ENCODE measurements at places on chromosomes 1 and 21.
A peak's percentile ranks its signal among the peaks of the same experiment; 100 is the strongest.

- no peak for DNase-seq
Observed at GRCh38 chr1:203153989-203154821, 21.4 kb downstream of the MYBPH start.

DNA sequence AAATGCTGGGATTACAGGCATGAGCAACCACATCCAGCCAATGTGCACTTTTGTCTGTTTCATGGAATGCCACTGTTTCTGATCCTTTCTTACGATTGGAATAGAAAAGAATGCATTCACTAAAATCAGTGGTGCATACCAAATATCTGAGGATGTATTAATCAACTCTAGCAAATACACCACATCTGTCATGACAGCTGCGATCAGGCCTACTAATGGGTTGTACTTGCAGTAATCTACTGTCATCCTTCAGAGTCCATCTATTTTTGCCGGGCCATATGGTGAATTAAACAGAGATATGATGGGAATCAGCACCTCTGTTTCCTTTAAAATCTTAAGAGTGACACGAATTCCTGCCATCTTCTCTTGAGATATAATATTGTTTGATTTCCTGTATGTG is 8.5 kb upstream of the USP1 start:
- no peak for DNase-seq

DNA sequence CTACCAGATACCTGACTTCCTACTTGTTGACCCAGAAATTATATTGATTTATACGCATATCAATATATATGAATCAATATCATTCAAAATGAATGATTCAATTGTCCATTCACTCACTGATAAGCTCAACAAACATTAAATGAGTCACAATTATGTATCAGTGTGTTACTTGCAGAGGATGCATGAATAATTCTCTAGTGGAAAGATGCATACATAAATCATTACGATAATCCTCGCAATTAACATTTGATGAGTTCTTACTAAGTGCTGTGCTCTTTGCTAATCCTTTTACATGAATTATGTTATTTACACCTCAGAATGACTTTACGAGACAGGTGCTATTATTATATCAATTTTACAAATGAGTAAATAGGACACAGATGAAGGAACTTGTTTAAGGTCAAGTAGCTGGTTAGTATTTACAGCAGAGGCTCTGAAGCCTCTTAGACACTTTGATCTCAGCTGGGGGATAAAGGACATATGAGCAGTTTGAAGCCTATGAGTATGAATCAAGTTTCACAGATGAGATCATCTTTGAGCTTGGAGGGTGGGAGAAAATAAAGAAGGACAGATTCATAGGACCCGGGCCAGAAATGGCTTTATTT is 112.8 kb upstream of the ADAMTS5 start:
- DNase-seq = no peak

GRCh38 chr1:196890668-196891067 is 2.8 kb downstream of the CFHR4 start:
- no peak for DNase-seq

DNA sequence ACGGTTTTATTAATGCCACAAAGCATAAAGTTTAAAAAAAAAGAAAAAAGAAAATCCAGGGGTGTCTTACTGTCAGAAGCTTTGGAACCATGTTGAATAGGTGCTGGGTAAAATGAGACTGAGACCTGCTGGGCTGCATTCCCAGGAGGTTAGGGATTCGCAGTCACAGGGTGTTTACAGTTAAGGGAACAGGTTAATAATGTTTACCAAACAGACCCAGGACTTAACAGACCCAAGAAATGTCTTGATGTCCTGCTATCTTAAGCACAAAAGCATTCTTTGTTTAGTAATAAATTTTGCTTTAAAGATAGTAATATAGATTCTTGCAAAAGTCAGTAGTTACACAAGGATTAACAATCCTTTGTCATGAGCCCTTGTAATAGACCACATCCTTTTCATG is 54.7 kb downstream of the OLFML3 start:
- DNase-seq = no peak

DNA sequence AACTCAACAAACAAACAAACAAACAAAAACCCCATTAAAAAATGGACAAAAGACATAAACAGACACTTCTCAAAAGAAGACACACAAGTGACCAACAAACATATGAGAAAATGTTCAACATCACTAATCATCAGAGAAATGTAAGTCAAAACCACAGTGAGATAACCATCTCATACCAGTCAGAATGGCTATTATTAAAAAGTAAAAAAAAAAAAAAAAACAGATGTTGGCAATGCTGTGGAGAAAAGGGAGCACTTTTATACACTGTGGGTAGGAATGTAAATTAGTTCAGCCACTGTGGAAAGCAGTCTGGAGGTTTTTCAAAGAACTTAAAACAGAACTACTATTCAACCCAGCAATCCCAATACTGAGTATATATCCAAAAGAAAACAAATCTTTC is 94.7 kb downstream of the PLPP3 start:
- no peak for DNase-seq

DNA sequence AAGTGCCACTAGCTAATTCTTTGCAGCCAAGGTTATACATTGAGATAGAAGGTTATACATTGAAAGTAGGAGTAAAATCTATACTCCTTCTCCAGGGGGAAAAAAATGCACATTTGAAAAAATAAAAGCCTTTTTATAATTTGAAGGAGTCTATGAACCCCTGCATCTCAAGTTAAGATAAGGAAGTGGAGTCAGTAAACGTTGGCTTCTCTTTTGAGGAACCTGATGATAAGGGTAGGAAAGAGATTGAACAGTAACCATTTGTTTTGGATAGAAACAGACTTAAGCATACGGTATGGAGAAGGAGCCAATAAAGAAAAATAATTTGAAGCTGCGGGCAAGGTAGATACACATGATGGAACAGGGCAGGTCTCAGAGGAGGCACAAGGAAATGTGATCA is 64.1 kb downstream of the RPAP2 start:
- no peak for DNase-seq

- no peak for DNase-seq
Observed at GRCh38 chr1:185823467-185823866, 89.3 kb downstream of the HMCN1 start.

- peak; percentile 20 for DNase-seq
Observed at GRCh38 chr1:104921525-104921924, 1171.8 kb downstream of the AMY1C start.

GRCh38 chr1:181482001-181482430 is 1.3 kb upstream of the CACNA1E start:
- DNase-seq = no peak
